Activated T-cell treated with anti-CD3 and anti-CD28 coated beads, Interleukin-2, amount 50 U/mL, for 72 hours (primary cell): ENCODE measurements at places on chromosomes 5 and 9. TPM values are rescaled to one million over a fixed set of nuclear protein-coding genes. Genes with fewer than 3 reads are reported as not detected.
A peak's percentile ranks its signal among the peaks of the same experiment; 100 is the strongest.

GRCh38 chr5:143601357-143601756, 197.9 kb upstream of the NR3C1 start:
- no peak for DNase-seq

DNA sequence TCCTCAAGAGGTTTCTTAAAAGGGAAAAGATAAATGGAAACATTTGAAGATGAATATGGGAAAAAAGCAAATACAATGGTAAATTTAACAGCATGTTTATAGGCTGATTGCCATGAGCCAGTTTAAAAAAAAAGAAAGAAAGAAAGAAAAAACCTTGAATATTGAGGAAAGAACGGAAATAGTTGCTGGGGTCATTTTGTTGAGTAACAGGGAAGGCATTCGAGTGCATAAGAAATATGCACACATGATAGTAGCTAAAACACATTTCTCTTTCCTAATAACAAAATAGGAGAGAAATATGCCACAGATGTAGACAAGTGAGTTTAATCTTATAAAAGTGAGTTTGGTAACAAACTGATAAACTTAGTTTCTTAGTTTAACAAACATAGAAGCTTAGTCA, 864.6 kb upstream of the ACO1 start:
- DNase-seq, result no peak

GRCh38 chr9:130654879-130655278, 9.5 kb upstream of the PRDM12 start:
- no peak for DNase-seq

DNA sequence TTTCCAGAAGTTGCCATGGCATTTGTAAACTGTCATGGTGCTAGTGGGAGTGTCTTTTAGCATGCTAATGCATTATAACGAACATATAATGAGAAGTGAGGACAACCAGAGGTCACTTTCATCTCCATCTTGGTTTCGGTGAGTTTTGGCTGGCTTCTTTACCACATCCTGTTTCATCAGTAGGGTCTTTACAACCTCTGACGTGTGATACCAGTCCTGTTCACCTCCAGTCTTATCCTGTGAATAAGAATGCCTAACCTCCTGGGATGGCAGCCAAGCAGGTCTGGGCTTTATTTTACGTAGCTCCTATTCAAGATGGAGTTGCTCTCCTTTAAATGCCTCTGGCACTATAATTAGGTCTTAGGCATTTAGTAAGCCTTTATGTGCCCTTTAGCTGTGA, 20.4 kb upstream of the RFK start:
- DNase-seq, result no peak

DNA sequence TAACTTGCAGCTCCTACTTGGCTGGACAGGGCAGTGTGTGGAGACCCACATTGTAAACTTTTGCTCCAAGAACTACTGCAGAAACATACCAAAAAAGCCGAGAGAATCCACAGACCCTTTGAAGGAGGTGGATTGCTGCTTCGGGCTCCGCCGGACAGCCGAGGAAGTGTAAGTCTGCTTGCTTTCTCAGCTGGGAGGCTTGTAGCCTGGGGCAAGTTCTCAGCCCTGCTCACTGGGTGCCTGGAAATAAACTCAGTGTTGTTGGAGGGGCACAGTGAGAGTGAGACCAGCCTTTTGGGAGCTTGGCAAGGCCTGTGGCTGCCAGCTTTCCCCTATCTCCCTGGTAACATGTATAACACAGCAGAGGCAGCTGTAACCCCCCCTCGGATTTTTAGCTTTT, 215.6 kb downstream of the SYK start:
- no peak for DNase-seq

- DNase-seq, result no peak
These were observed 82.0 kb downstream of the MLLT3 start for GRCh38 chr9:20540169-20540863.

GRCh38 chr9:110123341-110124095, 84.4 kb downstream of the C9orf152 start:
- no peak for DNase-seq

GRCh38 chr9:133770076-133770777, 32.1 kb upstream of the SARDH start:
- no peak for DNase-seq

GRCh38 chr5:34484216-34484920, 171.8 kb upstream of the RAI14 start:
- DNase-seq, result no peak

DNA sequence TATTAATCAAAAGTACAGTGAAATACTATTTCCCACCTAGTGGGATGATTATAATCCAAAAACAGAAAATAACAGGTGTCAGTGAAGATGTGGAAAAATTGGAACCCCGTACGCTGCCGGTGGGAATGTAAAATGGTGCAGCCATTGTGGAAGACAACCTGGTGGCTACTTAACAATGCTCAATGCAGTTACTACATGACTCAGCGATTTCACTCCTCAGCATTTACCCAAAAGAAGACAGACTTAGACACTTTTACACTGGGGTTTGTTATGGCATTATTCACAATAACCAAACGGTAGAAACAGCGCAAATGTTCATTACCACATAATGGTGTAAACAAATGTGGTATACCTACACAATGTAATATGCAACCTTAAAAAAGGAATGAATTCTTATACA, 23.9 kb downstream of the SECISBP2 start:
- DNase-seq, result no peak

DNA sequence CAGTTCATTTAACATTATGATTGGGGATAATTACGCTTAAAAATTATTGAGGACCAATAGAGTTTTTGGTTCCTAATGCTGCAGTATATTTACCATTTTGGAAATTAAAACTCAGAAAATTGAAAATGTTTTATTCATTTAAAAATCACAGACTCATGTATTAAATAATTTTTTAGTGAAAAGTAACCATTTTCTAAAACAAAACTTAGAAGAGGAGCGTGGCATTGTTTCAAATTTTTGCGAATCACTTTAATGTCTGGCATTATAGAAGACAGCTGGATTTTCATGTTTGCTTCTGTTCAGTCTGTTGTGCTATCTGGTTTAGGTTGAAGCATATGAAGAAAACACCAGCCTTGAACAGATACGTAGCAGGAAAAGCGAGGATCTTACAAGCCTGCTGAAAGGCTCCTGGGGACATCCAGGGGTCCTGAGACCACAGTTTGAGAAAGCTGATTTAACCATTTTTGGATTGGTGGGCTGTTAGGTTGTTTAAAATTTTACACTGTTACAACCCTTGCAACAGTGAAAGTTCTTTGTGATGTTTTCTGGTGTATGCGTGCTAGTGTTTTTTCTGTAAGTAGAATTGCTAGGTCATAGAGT, 1.6 kb downstream of the ZFYVE16 start:
- DNase-seq, result no peak

DNA sequence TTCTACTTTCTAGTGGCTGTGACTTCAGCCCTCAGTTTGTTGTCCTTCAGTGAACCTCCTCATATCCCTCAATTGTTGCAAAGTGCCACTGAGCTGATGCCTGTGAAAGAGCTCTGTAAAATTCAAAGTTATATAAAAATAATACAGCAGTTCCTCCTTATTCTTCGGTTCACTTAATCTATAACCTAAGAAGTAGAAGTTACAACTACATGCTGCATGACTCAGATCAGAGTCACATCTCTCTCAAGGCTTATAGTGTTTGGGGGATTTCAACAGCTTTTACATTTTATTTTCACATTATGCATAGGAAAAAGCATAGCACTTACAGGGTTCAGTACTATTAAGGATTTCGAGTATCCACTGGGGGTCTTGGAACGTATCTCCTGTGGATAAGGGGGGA, 25.1 kb upstream of the GCNT1 start:
- no peak for DNase-seq

- no peak for DNase-seq
These were observed 1.9 kb downstream of the HK3 start for GRCh38 chr5:176897263-176897662.

- no peak for DNase-seq
These were observed 105.7 kb upstream of the FAM120A start for GRCh38 chr9:93345643-93346230.

DNA sequence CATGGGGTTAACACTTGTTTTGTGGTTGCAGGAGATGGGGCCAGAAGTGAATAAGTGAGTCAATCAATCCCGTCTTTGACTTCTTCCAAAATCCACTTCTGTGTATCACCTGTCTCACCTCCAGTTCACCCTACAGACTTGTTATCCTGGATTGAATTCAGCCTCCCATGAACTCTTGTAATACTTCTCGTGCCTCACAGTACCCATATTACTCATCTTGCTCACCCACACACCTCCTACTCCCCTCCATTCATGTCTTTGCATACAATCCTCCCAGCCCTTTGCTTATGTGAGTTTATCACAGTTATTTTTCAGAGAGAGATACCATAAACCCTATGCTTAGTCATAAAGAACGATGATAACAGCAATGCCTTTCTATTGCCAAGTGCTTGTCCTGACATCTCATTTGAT, 52.9 kb upstream of the PAPPA start:
- DNase-seq, result no peak

GRCh38 chr5:68883436-68883835, 210.4 kb upstream of the SLC30A5 start:
- DNase-seq, result no peak

GRCh38 chr5:83562791-83563557, 91.4 kb downstream of the VCAN start:
- DNase-seq, result no peak

DNA sequence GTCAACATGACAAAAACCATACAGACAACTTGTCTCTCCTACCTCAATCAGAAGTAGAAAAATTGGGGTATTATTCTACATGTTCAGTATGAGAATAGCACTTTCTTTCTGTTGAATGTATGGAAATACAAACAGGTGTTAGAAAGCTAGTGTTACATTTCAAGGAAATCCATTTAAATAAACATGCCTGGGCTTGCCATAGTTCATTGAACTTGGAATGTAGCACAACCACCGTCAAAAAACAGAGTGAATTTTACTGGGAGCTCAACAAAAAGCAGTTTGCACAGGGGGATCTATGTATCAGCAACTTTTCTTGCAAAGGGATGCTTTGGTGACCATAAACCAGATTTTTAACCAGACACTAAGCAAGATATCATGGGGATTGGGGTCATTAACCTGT, 307.9 kb upstream of the SMARCA2 start:
- DNase-seq, result no peak

GRCh38 chr5:97628031-97628430, 445.0 kb upstream of the RIOK2 start:
- DNase-seq, result no peak

- no peak for DNase-seq
These were observed 13.7 kb upstream of the MTAP start for GRCh38 chr9:21788752-21789151.

DNA sequence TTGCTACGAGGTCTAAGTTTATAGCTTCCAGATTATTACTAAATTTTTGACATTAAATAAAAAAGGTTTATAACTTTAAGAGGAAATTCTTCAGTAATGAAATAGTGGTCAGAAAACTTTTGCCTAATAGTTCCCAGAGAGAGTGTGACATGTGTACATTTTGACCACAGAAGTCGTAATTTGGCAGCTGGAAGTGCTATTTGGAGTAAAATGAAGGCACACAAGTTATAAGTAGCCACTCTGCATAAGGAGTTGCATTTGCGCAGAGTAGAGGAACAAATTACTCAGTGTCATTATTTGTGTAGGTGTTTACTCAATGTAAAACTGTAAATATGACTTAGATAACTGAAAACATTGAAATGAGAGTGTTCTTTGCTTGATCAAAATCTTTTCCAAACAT, 408.4 kb downstream of the CCDC171 start:
- no peak for DNase-seq

DNA sequence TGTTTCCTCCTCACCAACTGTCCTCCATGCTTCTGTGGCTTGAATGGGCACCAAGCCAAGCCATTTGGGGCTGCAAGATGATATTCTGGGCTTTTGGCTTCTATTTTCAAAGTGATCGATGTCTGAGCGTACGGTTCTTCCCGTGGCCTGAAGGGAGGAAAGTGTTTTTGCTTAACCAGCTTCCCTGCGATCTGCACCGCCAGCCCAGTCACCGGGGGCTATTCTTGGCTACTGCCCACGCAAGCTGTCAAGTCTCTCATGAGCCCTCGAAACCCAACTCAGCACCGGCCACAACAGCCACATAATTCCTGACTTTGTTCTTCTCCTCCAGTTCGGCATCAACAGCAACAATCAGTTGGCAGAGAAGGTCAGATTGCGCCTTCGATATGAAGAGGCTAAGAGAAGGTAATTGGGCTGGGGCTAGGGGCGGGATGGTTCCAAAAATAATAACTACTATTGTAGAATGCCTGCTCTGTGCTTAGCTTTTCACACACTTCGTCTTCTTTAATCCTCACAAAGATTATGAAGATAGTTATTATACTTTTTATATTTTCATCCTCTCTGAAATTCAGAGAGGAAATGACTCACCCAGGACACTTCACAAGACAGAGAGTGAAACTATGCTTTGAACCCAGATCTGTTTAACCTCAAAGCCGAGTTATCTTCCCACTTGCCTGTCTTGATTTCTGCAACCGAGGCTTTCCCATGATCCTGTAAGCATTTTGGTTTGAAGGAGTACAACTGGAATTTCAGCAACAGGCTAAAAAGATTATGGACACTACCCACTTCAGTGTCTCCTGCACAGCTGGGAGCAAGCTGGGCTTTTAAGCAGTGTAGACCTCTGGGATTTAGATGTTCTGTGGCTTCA, 76.4 kb upstream of the RARS1 start:
- DNase-seq, result peak; percentile 30

GRCh38 chr9:40884072-40884901, 244.2 kb downstream of the FOXD4L6 start:
- DNase-seq, result no peak

DNA sequence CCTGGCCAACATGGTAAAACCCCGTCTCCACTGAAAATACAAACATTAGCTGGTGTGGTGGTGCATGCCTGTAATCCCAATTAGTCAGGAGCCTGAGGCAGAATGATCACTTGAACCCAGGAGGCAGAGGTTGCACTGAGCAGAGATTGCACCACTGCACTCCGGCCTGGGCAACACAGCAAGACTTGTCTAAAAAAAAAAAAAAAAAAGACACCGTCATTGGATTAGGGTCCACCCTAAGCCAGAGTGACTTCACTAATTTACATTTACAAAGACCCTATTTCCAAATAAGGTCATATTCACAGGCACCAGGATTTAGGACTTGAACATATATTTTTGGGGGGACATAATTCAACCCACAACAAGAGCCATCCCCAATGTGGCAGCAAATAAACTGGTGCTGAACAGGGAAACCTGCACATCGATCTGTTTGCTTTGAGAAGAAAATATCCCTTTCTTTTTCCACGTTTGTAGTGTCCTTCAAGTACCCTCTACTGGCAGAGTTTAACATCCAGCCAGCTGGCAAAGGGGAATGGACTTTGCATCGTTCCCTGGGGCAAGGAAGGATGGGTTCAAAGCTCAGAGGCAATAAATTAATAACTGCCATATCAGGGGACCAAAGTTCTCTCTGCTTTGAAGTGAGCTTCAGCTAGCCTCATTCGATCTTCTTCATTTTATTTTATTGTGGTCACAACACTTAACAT, 3.7 kb upstream of the DNAJC25 start:
- DNase-seq, result no peak

The SLC46A2 gene
- not detected for total RNA-seq

The OR13D1 gene
- total RNA-seq, result not detected

The PIP5KL1 gene
- 4.4 TPM for total RNA-seq

The FST gene
- 1.1 TPM for total RNA-seq

The STOM gene
- total RNA-seq, result 63.7 TPM

The HRH2 gene
- 22.8 TPM for total RNA-seq

The PCDHB15 gene
- not detected for total RNA-seq

The DNAH5 gene
- not detected for total RNA-seq

The SLC44A1 gene
- 10.0 TPM for total RNA-seq

The DMGDH gene
- 21.4 TPM for total RNA-seq

The PTGES gene
- total RNA-seq, result 0.48 TPM

The IFNA10 gene
- not detected for total RNA-seq

The TMED7 gene
- total RNA-seq, result 46.9 TPM

The GDNF gene
- total RNA-seq, result not detected
